ENCODE measurements at places on chromosomes 6 and 20.

DNA sequence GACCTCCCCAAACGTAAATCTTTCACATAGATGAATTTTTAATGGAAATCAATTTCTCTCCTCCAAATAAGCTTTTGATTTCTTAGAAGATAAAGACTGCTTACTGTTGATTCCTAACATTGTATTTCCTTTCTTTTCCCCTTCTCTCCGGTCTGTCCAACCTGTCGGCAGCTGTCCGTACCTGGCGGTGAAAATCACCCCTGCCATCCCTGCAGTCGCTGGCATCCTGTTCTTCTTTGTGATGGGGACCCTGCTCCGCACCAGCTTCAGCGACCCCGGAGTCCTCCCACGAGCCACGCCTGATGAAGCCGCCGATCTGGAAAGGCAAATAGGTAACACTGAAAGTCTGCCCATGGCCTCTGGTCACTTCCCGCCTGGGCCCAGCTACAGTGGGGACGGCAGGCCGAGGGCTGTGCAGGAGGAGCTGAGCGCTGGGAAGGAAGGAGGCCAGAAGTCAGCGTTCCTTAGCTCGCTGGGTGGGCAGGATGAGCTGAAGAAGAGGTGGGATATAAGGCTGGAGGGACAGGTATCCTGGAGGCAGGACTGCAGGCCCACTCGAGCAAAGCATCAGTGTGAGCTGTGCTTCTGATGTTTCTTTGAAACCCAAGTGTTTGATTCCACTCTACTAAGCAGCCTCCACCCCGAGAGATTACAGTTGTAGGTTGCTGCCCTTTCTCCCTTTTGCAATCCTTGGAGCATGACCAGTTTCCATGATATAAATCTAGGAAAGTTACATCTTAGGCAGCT lies 161.6 kb downstream of the ZDHHC14 start:
- DNase-seq: no peak

DNA sequence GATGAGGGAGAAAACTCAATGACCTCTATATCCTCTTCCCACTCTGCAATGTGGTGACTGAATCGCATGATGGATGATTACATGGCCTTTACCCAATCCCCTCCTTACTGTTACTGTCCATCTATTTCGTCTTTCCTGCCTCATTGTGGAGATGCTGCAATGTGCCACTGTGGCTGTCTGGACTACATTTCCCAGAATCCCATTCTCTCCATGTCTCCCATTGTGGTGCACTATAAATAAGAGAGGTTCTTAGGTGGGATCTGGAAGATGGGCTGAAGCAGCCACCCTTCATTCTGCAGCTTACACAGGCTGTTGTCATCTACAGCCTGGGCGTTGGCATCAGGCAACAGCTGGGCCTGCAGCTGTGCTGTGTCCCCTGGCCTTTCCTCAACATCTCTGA lies 233.6 kb downstream of the PRKN start:
- DNase-seq: no peak

DNA sequence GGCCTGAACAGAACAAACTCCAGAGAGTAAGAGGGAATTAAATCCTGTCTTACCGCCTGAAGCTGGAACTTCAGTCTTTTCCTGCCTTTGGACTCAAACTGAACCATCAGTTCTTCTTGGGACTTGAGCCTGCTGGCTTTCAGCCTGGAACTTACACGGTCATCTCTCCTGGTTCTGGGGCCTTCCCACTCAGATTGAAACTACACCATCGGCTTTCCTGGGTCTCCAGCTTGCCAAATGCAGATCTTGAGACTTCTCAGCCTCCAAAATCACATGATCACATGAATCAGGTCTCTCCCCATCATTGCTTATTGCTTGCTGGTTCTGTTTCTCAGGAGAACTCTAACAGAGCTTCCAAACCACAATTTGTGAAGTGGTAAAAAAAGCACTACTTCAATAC lies 276.3 kb downstream of the KIF16B start:
- DNase-seq: no peak

GRCh38 chr6:163808231-163808630 lies 393.7 kb downstream of the QKI start:
- DNase-seq: no peak

DNA sequence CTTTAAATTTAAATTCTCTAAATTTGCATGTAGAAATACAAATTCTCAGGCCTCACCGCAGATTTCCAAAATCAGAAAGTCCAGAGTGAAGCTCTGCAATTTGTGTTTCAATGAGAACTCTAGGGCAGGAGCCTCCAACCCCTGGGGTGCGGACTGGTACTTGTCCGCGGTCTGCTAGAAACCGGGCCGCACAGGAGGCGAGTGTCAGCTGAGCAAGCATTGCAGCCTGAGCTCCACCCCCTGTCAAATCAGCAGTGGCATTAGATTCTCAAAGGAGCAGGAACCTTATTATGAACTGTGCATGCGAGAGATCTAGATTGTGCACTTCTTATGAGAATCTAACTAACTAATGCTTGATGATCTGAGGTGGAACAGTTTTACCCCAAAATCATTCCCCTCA lies 203.0 kb upstream of the PCSK2 start:
- DNase-seq: no peak

DNA sequence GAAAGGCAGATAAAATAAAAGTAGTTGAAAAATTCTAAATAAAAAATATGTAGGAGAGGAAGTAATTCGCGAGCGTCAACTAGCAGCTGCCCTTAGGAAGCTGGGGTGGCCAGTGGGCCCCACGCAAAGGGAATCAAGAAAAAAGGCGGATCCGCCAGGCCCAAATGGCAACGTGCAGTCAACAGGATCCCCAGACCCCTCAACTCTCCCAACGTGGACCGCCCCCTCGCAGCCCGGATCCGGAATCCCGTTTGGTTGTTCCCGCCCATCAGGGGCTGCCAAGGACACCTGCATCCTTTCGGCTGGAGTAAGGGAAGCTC lies 296 bp downstream of the DZANK1 start:
- no peak for DNase-seq

DNA sequence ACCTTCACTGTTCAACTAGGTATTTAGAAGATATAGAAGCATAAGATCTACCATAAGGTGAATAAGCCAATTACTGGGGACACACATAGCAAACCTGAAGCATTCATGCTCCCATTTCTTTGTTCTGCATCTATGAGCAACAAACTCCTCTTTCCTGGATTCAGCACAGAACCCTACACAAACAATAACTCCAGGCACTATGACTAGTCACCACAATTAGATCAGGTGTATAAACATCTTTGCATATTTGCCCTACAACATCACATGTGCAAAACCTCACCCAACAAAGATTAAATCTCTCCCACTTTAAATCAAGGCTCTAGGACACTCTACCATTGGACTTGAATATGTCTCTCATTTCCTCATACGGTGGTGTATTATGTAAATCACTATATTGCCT lies 652.3 kb downstream of the EPHA7 start:
- DNase-seq: no peak

GRCh38 chr6:33872761-33873160 lies 69.0 kb upstream of the MLN start:
- no peak for DNase-seq

GRCh38 chr20:63659370-63659769 lies 1.3 kb downstream of the RTEL1 start:
- no peak for DNase-seq

DNA sequence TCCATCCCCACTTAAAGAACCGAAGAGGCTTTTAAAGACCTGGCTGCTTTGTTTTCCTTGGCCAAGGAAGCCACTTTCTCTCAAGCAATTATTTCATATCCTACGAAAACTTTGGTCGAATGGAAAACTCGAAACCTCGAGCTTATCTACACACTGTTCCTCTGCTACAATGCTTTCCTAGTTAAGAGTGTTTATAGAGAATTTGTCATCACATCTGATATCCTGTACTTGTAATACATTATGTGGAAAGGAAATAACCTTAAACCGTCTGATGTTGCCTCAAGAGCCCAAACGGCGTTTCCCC lies 28.1 kb downstream of the TFAP2B start:
- no peak for DNase-seq

DNA sequence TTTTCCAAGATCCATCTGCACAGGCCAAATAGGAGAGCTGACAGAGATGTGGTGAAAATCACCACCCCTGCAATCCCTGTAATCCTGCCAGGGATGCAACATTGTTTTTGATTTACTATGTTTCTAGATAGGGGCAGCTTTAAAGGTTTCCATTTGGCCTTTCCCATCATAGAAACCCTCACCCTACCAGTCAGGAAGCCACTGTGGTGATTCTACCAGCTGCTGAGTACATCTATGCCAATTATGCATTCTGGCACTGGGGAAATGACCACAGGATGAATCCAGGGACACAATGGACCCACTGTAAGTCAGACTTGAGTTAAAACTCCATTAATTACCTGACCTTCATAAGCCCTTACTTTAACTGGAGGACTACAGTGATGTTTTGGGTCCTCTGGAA lies 130.4 kb downstream of the TNFRSF21 start:
- no peak for DNase-seq

GRCh38 chr20:19260412-19261090 lies 48.1 kb downstream of the SLC24A3 start:
- peak; percentile 28 for DNase-seq

All from fibroblast of skin of abdomen (primary cell).